Activated T-helper 17 cell treated with anti-CD3 and anti-CD28 coated beads, Interleukin-2, amount 50 U/mL, for 72 hours (primary cell): ENCODE measurements at places on chromosomes 16 and 17. TPM values are rescaled to one million over a fixed set of nuclear protein-coding genes. Genes with fewer than 3 reads are reported as not detected.

The CENPN gene
- total RNA-seq, result 34.1 TPM

The UBB gene
- total RNA-seq, result 1,413 TPM

The SPATA32 gene
- total RNA-seq, result 0.13 TPM

The UNK gene
- total RNA-seq, result 19.0 TPM

The AANAT gene
- total RNA-seq, result not detected

The BCAR1 gene
- 0.58 TPM for total RNA-seq

The PRKCB gene
- 76.0 TPM for total RNA-seq

The CCL8 gene
- total RNA-seq, result not detected

The CCL16 gene
- not detected for total RNA-seq

The NACA2 gene
- not detected for total RNA-seq

The MT3 gene
- total RNA-seq, result 3.0 TPM
